Activated T-cell treated with anti-CD3 and anti-CD28 coated beads, Interleukin-2, amount 50 U/mL, for 1 hour (primary cell): ENCODE measurements at places on chromosomes 4 and X.

GRCh38 chrX:8960957-8961468, 72.9 kb downstream of the FAM9B start:
- DNase-seq: no peak

- no peak for DNase-seq
These were observed 25.3 kb downstream of the TSC22D3 start for GRCh38 chrX:107750263-107750662.

DNA sequence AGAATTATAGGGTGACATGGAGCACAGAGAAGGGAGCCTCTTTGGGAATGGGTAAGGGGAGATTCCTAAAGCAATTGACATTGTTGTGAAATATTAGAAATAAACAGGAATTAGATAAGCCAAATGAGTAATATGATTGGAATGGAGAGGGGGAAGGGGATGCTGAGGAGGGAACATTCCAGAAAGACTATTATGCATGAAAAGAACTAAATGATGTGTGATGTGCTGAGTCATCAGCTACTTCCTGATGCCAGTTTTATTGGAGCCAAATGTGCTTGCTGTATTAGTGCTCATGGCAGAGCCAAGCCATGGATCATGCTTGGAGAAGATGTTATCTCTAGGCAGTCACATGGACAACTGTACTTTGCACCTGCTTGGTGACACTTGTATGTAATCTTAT, 189.0 kb upstream of the HCCS start:
- no peak for DNase-seq

GRCh38 chr4:89617317-89617716, 219.6 kb downstream of the SNCA start:
- no peak for DNase-seq

DNA sequence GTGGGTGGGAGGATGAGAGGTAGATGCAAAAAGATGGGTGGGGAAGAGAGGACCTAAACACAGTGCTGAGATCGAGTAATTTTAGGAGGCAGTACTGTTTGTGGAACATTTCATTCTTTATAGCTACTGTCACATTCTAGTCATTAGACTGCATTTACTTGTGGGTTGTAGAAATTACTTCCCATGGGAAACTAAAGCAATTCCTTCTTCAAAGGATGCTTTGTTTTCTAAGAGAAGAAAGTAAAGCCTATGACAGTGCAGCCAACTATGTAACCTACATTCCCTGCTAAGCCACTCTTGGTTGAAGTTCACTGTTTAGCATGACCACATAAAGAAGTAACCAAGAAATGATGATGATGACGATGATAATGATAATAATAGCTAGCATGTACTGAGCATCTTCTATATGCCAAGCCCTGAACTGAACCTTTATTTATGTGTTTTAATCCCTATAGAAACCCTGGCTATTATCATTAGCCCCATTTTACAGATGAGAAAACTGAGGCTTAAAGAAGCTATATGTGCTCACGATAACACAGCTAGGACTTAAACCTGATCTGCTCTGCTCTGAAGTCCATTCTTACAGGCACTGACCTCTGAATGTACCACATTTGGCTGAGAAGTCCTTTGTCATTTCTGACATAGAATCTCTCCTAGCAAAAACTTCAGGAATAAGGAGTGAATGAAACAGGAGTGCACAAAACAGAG, 114.5 kb upstream of the KIT start:
- no peak for DNase-seq

DNA sequence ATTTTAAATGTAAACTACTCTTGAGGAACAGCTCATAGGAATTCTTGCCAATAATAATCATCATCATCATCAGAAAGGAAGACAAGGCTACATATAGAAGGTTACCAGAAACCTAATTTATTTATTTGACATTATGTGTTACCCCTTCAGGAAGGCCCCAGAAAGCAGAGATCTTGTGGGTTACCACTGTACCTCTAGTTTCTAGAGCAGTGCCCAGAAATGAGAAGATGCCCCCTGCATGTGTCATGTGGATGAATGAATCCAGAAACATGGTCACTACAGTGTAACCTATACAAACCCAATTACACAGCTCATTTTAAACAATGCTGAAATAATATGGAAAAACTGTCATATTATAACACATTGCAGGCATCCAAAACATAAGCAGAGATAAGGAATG, 70.4 kb downstream of the ARAP2 start:
- DNase-seq: no peak

GRCh38 chr4:123786920-123787319, 390.3 kb downstream of the SPRY1 start:
- no peak for DNase-seq

- no peak for DNase-seq
These were observed 32.4 kb upstream of the TMLHE start for GRCh38 chrX:155645180-155645579.

GRCh38 chrX:110532581-110532931, 173.9 kb downstream of the RTL9 start:
- DNase-seq: no peak

DNA sequence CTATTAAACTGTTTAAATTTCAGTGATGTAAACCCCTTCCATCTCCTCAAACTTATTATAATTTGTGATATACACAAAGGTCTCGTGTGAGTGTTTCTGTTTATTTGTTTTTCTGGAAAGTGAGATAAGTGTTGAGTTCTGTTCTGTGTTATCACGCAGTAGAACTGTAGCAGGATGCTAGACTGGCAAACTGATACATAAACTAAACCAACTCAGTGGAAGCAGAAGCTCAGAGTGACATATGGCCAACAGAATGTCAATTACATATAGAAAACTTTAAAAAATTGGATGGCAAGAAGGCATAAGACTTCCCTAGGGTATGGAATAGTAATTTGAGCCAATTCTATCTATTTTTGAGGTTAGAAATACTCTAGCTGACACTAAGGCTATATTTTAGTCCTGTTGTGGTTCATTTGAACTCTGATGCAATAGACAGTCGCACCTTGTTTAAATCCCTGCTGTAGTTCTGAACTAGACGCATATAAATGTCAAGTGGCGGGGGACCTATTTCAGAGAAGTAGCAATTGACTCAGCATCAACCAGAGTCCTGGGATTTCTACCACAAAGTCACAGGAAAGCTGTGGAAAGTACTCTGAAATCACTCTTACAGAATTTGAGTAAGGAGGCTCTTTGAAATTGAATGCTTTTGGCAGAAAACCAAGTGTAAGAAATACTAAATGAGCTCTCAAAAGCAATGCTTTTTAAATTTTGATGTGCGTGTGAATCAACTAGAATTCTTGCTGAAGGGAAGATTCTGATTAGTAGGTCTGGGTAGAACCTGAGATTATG, 294.4 kb downstream of the INPP4B start:
- no peak for DNase-seq

GRCh38 chrX:56763556-56764152, 34.6 kb downstream of the NBDY start:
- peak; percentile 79 for DNase-seq

DNA sequence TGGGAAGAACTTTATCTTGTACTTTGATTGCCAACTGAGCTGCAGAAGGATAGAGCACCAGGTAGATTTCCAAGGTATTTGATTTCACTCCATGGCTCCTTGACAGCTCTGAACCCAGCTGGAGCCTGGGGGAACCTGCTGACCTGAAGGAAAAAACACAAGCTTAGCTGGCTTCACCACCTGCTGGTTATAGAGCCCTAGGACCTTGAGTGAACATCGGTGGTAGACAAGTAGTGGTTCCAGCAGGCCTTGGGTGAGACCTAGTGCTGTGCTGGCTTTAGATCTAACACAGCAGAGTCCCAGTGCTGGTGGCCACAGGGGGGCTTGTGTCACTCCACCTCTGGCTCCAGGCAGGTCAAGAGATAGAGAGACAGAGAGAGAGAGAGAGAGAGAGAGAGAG, 1102.6 kb downstream of the ADGRL3 start:
- DNase-seq: no peak

- no peak for DNase-seq
These were observed 2156.6 kb upstream of the TENM3 start for GRCh38 chr4:180086480-180087190.

DNA sequence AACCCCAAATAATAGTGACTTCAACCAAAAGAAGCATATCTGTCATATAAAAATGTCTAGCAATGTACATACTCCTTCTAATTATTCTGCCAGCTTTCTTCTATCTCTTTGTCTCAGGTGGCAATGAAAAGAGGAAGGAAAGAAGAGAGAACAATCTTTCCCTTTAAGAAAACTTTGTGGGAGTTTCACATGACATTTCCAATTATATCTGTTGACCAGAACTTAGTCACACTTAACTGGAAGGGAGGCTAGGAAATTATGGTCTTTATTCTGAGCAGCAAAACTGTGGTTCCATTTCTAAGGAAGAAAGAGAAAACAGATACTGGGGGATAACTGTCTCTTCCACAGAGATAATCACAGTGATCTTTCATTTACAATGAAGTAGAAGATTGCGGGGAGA, 12.9 kb upstream of the MAOA start:
- no peak for DNase-seq

GRCh38 chr4:40731792-40732245, 17.9 kb upstream of the NSUN7 start:
- DNase-seq: no peak

GRCh38 chr4:125421547-125421946, 106.8 kb downstream of the FAT4 start:
- DNase-seq: no peak

GRCh38 chr4:41319553-41319952, 62.8 kb downstream of the UCHL1 start:
- no peak for DNase-seq

- no peak for DNase-seq
These were observed 170.0 kb downstream of the RELL1 start for GRCh38 chr4:37516057-37516775.

- DNase-seq: no peak
These were observed 22.0 kb downstream of the OR13H1 start for GRCh38 chrX:131565909-131566308.

- DNase-seq: no peak
These were observed 6.9 kb downstream of the MTMR1 start for GRCh38 chrX:150700107-150700506.

DNA sequence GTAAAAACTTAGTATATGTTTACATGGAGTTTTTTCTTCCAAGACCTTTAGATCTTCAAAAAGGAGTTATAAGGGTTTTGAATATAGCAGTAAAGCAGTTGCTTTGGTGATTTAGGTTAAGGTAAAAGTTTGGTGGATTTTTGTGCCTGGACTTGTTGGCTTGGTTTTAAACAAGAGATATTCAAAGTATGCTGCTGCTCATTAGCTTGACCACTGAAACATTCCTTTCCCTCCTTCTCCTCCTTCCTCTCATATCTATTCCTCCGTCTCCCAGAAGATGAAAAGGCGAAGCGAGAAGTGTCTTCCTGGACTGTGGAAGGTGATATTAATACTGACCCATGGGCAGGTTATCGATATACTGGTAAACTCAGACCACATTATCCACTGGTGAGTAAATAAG, 38.4 kb downstream of the METAP1 start:
- DNase-seq: no peak

DNA sequence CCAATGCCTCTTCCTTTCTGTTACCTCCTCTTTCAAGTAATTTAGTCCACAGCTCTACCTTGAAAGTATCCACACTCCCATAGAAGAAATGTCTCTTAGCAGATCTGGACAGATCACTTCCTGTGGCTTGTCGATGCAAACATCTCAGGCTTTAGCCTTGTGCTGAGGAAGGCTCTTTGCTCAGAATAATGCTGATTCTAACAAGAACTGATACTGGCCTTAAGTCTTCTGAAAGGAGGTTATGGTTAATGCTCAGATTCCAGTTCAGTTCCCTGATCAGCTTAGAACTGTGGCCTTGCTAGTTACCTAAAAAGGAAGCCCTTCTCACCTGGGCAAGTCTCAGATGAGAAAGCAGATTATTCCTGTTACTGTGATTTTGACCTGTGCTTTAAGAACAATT, 230.1 kb upstream of the FAT4 start:
- no peak for DNase-seq

- no peak for DNase-seq
These were observed 88.6 kb downstream of the PALLD start for GRCh38 chr4:168585168-168586091.

GRCh38 chrX:110421500-110422455, 63.1 kb downstream of the RTL9 start:
- no peak for DNase-seq

- no peak for DNase-seq
These were observed 2.8 kb upstream of the SEL1L3 start for GRCh38 chr4:25865586-25865985.

GRCh38 chr4:46506876-46507275, 116.9 kb upstream of the GABRA2 start:
- DNase-seq: no peak

DNA sequence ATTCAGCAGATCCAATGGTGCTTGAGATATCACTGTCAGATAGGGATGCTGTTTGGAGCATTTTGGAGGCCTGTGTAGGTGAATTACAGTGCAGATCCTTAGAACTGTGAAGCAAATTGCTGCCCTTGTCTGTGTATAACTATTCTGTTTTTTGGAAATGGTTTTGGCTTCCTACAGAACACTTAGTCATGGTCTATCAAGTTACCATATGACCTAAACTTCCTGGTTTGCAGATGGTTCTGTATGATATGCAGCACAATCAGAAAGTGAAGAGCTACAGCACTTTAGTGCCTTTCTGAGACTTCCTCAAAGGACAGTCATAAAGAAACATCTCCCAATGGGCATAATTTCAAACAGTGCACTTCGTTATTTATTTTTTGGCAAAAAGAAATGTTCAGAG, 688.6 kb downstream of the SH3BGRL start:
- DNase-seq: no peak

DNA sequence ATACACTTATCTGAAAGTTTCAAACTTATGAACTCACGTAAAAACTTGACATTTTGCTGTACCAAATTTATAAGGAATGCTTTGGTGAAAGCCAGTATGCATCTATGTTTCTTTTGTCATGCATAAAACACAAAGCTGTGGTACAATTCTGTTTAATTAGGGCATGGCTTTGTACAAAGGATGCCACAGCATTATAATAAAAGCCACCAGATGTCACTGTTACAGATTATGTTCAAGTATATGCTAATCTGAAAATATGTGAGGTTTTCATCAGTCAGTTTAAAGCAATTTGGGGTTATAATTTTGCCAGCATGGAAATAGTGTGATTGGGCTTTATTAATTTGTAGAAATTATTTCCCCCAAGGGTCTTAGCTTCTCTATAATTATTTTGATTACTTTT, 69.0 kb downstream of the ATOH1 start:
- DNase-seq: no peak

- no peak for DNase-seq
These were observed 196.2 kb upstream of the TENT5D start for GRCh38 chrX:80223982-80224579.

- DNase-seq: no peak
These were observed 57.8 kb upstream of the FAM47B start for GRCh38 chrX:34884817-34885216.

DNA sequence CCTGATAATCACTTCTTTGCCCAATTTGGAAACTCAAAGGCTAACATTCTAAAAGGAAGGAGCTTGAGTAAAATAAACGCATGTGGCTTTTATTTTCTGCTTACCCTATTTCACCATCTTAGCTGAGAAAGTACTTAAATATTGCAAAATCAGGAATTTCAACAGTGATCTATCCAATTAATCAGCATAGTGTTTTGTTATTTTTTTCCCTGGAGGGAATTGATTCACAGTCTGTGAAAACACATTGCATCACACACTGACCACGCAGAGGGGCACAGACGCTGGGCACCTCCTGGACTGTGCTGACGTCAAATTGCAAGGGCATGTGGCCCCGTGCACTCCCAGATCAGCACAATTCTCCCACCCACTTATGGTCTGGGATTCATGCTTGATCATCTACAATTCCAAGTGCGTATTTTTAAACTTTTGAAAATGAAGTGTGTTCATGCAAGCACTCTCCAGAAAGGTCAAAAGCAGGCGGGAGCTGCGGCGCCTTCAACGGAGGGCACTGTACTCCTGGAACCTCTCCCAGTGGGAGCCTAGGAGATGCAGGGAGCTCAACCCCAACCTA, 320.6 kb upstream of the PPARGC1A start:
- DNase-seq: no peak
